Activated naive CD8-positive, alpha-beta T cell treated with anti-CD3 and anti-CD28 coated beads for 36 hours (primary cell): ENCODE measurements at places on chromosomes 12 and 14.

DNA sequence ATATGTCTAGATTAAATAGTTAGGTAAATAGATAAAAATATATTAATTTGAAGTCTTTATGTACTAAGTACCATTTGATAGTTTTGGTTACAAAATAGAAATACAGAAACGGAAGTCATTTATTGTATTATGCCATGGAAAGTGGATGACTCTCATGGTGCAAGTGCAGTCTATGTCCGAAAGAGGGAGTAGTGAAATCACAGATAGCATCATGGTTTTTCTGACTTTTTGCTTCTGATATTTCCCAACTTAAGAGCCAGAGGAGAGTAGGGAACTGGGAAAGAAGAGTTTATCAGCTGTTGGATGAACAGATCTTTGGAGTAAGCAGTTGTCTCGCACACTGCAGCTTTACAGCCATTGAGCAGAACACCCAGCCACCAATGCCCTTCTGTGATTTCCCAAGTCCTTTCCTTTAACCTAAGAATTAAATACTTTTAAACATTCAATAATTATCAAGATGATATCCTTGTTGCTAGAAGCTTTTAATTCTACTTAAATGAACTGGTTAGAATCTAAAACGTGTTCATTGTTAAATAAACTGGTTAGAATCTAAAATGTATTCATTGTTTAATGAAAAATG is 18.4 kb upstream of the SRGAP1 start:
- DNase-seq: no peak

GRCh38 chr12:76551482-76551888 is 8.1 kb downstream of the OSBPL8 start:
- no peak for DNase-seq

DNA sequence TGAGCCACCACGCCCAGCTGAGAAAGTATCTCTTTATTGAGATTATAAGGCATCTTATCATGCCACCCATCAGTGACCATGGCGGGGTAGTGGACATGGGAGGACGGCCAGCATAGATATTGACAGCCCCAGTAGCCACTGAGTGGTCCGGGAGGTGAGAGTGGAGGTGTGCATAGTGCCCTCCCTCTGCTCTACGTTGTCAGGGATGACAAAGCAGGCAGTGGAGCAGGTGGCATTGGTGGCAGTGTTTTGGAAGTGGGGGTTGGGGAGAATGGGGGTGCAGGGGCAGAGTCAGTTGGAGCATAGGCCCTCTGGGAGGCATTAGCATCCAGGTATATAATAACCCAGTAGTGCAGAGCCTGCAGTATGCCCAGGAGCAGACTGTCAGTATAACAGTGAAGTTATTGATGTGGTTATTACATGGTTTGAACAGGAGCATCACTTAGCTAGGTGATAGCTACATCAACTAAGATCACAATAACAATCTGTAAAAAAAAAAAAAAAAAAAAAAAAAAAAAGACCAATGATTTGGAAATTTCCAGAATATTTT is 41.1 kb downstream of the GNG2 start:
- no peak for DNase-seq

DNA sequence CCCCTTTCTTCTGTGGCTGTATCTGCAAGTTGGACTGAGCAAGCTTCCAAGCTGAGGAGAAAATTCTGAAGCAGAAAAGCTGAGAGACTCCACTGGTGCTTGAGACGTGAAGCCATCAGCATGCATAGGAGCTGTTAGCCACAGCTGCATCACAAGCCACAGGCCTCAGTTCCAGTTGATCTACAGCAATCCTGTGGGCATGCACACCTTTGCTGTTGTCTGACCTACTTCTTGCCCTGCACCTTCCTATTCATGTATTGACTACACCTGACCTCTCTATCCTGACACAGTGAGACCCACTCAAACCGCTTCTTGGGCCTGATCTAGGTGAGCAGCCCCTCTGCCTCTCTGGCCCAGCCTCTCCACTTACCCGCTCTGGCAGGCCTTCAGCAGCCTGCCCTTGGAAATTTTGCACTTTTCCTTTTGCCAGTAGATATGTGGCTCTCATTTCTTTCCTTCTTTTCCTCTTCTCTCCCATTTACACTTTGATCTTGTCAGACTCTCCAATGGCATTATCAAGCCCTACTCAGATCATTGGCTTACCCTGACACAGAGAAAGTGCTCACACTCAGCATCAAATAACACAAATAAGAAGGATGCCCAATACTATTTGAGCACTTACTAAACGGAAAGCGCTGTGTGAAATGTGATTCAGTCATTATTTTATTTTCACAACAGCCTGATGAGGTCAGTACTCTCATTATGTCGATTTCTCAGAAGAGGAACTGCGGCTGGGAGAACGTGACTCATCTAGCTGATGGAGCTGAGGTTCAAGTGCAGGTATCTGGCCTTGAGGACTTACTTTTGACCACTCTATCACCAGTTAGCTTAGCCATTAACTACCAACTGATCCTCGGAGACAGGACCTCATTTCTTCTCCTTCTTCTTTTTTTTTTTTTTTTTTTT is 21.9 kb upstream of the PTGR2 start:
- peak; percentile 49 for DNase-seq

DNA sequence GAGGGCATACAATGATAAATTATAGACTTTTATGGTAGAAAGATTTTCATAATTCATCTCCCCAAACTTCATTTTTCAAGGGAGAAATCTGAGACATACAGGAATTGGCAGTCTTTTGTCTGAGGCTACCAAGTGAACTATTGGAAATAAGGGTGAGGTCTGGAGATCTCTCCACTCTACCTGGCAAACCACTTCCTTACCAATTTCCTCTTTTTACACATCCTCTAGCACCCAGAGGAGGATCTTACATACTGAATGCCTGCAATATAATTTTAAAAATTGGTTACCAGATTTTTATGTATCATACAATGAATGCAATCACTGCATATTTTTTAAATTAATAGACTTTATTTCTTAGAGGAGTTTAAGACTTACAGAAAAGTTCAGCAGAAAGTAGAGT is 6.6 kb downstream of the PDE6H start:
- DNase-seq: no peak

DNA sequence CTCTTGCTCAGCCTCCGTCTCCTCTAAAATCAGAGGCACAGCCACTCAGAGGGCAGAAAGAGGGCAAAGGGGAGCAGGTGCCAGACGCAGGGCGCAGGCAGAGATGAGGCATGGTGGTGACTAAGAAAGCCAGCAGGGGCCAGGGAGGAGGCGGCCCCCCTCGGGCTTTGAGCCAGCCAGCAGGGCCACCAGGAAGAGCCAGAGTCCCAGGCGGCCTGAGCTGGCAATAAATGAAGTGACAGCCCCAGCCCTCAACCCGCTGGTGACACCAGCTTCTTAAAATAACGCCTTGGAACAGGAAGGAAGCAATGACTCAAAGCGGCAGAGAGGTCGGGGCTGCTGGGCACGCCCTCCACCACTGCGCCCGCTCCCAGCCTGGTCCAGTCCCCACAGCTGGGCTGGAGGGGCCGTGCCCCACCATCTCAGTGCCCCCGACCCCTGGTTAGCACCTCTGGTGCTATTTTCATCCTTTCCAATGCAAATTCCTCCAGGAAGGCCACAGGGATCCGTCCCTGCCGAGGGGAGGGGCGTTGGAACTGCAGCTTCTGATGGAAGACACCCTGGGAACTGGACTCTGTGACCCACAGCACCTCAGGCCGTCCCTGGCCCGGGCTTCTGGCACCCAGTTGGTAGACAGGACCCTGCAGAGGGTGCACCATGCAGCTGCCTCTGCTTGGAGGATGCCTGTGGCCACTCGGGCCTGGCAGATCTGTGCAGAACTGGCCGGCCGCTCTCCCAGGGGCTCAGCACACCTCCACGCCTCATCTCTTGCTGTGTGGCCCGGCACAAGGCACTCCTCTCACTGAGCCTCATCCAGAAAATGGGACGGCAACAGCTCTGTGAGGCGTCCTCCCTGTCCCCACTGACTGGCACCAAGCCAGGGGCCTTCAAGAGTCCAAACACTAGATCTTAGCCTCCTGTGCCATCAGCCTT is 113.7 kb downstream of the NCOR2 start:
- DNase-seq: peak; percentile 84

- no peak for DNase-seq
These were observed 65.8 kb downstream of the FOS start for GRCh38 chr14:75344411-75344810.

GRCh38 chr12:20268121-20268732 is 100.1 kb upstream of the PDE3A start:
- DNase-seq: no peak

- no peak for DNase-seq
These were observed 106.6 kb downstream of the OTOGL start for GRCh38 chr12:80205960-80206359.

GRCh38 chr12:131129839-131130238 is 176.1 kb downstream of the ADGRD1 start:
- no peak for DNase-seq

DNA sequence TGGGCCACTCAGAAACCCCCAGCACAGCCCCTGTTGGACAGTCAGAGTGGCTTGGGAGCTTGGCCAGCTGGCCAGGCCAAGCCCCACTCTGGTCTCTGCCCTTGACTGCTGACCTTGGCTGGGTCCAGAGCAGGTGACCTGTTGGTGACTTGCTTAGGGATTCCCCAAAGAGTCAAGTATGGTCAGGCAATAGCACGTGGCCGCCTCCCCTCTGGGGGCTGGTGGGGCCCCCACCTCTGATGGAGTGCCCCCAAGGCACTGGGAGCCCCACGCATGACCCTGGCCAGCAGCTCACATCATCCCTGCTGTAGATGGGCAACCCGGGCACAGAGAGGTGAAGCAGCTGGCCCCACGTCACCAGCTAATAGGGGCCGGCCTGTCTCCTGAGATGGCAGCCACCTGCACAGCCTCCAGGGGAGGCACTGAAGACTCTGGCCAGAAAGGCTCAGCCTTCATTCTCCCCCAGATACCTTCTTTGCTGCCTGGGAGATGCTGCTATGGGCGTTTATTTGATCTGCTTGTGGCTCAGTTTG is 1.8 kb downstream of the CCDC197 start:
- no peak for DNase-seq

DNA sequence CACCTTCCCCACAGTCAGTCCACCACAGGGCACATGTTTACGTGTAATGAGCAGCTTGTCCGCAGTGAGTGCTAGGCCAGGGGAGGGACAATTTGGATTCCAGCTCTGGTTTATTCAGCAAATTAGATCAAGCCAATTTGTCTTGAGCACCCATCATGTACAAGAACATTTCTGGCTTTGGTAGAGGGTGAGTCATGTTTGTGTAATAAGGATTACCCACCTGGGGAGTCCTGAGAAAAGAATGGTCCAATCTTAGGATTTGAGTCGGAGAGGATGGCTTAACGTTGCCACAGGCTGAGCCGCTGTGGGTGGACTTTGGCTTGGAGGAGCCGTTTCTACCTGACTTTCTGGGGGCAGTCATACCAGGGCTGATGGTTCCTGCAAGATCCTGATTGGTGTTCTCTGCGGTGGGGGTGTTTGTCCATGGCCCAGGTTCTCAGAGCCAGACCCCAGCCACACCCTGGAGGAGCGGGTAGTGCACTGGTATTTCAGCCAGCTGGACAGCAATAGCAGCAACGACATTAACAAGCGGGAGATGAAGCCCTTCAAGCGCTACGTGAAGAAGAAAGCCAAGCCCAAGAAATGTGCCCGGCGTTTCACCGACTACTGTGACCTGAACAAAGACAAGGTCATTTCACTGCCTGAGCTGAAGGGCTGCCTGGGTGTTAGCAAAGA is 143.7 kb downstream of the SMOC1 start:
- no peak for DNase-seq

DNA sequence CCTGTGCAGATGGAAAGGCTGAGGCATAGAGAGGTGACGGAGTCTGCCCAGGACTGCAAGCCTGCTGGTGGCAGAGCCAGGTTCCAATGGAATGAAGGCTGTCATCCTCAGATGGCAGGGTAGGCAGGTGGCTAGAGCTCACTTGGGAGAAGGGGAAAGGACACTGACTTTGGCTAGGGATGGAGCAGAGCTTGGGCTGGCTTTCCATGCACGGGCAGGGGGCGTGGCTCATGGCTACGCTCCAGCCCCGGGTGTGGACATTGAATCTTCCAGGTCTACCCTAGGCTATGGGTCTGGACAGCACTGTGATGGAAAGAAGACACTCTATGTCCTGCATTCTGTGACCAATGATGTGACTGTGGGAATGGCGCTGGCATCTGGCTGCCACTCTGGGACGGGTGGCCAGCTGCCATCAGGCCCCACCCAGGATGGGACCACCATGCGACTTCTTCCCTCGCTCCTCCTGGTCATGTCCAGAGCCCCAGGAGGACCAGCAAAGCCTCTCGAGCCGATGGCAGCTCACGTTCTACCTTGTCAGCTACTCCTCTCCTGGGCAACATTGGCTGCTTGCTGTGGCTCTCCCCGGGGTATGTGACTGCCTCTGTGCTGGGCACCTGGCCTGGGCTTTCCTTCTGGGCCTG is 398.7 kb downstream of the TMEM121 start:
- no peak for DNase-seq

DNA sequence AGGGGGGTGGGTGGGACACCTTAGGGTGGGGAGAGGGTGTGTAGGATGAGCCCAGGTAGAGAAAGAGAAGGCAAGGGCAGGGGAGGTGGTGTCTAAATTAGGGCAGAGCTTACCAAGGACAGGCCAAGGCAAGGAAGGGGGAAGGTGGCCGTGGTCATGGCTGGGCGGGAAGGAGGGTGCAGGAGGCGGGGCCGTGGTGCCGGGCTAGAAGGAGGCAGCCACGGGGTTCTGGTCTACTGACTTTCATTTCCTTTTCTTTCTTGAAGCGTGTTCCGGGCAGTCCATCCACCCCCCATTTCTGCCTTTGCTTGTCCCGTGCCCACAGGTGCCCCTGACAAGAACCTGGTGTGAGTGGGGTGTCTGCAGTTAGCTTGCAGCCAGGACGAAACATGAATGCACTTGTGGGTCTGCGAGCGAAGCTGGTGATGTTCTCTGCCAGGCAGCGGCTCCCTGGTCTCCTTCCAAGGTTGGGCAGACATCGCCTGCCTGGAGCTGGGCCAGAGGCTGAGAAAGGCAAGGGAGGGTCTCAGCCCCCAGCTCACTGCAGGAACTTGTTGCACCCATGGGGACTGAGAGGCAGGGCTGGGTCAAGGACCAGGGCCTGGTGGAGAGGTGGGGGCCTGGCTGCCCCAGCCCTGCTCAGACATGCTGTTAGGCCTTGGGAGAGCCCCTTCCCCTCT is 58.2 kb downstream of the KIF26A start:
- DNase-seq: no peak

- peak; percentile 80 for DNase-seq
These were observed 39.7 kb upstream of the GZMB start for GRCh38 chr14:24673534-24674203.

DNA sequence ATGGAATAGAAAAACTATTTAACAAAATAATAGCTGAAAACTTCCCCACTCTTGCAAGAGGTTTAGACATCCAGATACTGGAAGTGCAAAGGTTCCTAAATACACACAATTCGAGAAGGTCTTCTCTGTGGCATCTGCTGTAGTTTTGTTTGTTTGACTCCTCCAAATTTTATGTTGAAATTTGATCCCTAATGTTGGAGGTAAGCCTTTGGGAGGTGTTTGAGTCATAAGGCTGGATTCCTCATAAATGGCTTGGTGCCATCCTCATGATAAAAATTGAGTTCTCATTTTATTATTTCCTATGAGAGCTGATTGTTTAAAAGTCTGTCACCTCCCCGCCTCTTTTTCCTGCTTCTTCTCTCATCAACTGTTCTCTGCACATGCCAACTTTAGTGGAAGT is 182.7 kb downstream of the MYRFL start:
- DNase-seq: no peak

- peak; percentile 8 for DNase-seq
These were observed 57.6 kb downstream of the BRMS1L start for GRCh38 chr14:35883677-35884293.
